ENCODE measurements at places on chromosomes 6 and 20. TPM values are rescaled to one million over a fixed set of nuclear protein-coding genes. Genes with fewer than 3 reads are reported as not detected.

GRCh38 chr6:149217466-149217888 is 100.0 kb upstream of the TAB2 start:
- DNase-seq: no peak

- DNase-seq: no peak
Measured at GRCh38 chr20:6473197-6473596, 294.3 kb upstream of the BMP2 start.

GRCh38 chr6:30881392-30882203 is 2.7 kb upstream of the DDR1 start:
- DNase-seq: peak; percentile 46

The CTAGE9 gene
- total RNA-seq: 0.20 TPM

GRCh38 chr20:54208548-54209176 is 775 bp downstream of the PFDN4 start:
- peak; percentile 54 for DNase-seq

GRCh38 chr6:88983532-88983931 is 20.1 kb upstream of the RNGTT start:
- DNase-seq: peak; percentile 48

The RBM24 gene
- 2.3 TPM for total RNA-seq

DNA sequence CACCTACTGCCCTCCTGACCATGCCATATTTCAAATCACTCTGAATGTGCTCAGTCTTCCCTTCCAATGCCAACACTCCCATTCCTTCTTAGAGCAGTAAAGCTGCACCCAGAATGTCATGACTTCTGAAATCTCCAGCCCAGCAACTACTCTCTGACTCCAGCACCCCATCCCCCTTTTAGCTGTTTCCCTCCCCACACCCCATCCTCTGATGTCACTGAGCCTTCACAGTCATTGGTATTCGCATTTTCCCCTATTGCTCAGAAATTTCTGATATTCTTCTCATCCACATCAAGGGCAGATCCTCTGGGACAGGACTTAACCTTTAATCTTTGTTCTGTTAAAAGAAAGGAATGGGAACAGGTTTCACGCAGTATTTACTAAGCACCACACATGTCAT is 67.1 kb upstream of the SLC4A11 start:
- DNase-seq: no peak

DNA sequence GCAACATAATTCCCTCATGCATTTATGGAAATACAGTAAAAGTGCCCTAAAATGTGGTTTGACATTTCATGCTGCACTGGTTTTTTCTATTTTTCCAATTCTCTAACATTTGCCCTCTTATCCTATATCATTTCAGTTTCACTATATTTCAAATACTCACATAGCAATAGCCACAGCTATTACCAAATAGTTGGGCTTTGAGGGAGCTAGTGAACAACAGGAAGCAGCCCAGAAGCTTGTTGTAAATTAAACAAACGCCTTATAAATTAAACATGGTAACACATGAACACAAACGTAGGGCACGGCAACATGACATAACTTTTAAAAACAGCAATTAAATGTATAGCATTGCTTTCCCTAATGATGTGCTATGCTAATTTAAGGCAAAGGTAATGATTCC is 469.0 kb downstream of the CDC5L start:
- no peak for DNase-seq

- no peak for DNase-seq
Measured at GRCh38 chr6:40389254-40389653, 197.9 kb downstream of the LRFN2 start.

- peak; percentile 16 for DNase-seq
Measured at GRCh38 chr20:9458138-9458796, 56.1 kb upstream of the LAMP5 start.

GRCh38 chr6:157676241-157676640 is 146.8 kb upstream of the SNX9 start:
- no peak for DNase-seq

The RAET1L gene
- not detected for total RNA-seq

The SGK2 gene
- total RNA-seq: 20.6 TPM

The HSPA1B gene
- total RNA-seq: 172 TPM

GRCh38 chr20:53963635-53964034 is 106.8 kb downstream of the BCAS1 start:
- DNase-seq: no peak

DNA sequence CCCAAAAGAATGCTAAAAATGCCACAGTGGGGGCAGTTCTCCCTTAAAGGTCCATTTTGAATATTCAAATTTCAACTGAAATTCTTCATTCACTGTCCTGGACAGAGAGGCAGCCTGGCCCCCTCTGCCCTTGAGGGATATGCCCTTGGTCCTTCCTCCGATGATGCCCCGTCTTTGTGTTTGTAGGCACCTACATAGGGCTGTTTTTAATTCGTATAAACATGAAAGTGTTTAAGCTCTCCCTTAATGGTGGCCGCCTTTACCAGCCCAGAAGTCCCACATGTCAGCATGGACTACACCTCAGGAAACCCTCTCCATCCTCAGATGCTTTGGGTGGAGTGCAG is 70.2 kb downstream of the SSR1 start:
- no peak for DNase-seq

GRCh38 chr6:71107911-71108420 is 151.1 kb upstream of the B3GAT2 start:
- DNase-seq: no peak

The CDH22 gene
- not detected for total RNA-seq

The ARMH2 gene
- total RNA-seq: not detected

DNA sequence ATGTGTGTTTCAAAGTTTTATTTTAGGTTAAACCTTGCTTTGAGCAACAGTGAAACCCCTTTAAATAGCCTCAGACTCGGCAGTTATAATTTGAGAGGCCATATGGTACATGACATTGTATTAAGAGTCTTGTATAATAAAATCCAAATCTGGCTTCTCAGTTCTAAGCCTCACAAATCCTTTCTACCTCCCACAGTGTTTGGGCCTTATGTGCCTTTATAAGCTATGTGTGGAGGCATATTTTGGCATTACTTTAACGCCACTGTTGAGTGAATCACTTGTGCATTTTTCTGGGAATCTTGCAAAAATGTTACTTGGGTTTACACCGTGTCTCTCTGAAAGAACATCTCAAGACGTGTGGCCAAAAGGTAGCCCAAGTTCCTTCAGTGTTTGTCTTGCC is 152.4 kb downstream of the COL9A1 start:
- DNase-seq: no peak

The HLA-DQA1 gene
- not detected for total RNA-seq

DNA sequence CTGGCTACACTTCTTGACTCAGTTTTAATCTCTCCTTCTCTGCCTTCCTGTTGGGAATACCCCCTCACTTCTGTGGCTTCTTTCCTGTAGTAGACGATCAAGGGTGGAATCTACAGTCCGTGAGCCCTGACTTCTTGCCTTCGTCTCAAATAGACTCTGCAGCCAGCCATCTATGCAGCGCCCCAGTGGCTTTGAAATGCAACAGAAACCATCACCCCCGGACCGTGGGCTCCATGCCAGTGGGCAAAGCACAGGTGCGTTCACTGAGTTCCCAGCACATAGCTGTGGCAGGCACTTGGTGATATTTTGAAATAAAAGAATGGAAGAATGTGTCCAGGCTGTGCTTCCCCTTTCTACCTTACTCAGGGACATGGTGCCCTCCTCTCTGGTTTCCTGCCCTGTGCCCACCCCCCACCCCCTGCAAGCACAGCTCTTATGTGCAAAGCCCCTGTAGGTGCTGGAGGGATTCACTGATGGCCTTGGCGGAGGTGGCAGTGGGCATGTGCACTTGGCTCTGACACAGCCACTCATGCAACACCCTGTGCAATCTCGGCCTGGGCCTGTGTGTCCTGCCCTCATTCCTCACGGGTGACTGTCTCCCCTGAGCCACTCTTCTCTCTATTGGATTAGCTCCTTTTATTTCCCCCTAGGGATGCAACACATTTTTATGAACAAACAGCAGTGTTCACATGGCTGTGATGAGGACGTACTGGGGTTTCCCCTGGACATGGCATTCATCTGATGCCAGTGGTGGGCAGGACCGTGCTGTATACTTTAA is 5.5 kb upstream of the CDSN start:
- no peak for DNase-seq

DNA sequence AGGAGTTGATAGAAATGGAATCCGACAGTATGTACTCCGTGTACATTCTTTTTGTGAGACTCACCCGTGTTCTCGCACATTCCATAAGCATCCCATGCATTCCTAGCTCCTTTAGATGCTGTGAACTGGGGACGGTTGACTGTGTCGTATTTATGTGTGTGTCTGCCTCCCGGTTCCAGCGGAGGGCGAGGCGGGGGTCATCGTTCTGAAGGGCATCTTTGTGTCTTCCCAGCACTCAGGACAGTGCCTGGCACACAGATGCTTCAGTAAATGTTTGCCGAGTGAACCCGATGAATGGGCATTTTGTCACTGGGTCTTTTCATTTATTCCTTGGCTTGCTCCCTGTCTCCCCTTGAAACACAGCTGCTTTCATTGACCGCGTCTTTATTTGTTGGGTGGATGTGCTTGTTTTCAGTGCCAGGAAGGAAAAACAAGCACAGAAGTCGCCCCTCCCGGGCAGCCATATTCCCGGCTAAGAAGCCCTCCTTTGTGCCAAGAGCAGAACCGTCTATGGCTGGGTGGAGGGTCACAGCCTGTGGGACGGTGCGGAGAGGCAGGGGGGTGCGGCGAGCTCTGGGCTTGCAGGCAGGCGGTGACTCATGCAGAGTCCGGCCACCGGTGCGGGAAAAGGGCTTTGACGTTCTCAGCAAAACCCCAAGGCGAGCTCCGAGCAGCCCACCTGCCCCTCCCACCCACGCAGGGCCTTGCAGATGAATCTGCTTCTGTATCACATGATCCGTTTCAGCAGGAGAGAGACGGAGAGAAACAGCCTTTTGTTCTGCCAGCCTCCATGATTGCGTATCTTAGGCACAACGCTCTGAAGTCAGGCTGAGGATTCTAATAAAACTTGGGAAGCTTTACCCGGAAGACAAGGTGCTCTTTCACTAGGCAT is 11.2 kb upstream of the PSMG4 start:
- DNase-seq: peak; percentile 87

GRCh38 chr6:82248273-82248735 is 760 bp upstream of the IBTK start:
- DNase-seq: peak; percentile 78

GRCh38 chr6:20608356-20608755 is 74.1 kb downstream of the CDKAL1 start:
- DNase-seq: no peak

- DNase-seq: peak; percentile 57
Measured at GRCh38 chr20:20712004-20712473, 405 bp downstream of the RALGAPA2 start.

The PIM1 gene
- 71.3 TPM for total RNA-seq

The SOX18 gene
- not detected for total RNA-seq

GRCh38 chr6:150887978-150888563 is 22.6 kb downstream of the MTHFD1L start:
- no peak for DNase-seq

DNA sequence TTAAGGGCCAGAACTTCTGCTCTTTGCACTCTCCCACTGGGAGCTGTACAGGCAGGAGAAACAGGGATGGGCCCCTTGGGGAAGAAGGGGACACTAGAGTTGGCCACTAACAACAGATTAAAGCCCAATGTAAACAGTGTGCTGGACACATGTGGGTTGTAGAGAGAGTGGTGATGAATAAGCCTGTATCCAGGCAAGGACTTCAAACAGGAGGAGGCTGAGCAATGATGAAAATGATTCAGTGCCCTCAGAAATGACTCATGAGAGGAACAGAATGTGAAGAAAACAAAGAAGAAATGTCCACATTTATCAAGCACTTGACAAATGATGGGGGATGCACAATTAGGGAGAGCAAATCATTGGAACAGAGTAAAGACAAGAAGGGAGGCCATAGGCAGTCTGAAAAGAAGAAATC is 242.3 kb downstream of the TBX18 start:
- DNase-seq: peak; percentile 45

The CRIP3 gene
- 0.80 TPM for total RNA-seq

GRCh38 chr6:158625881-158626305 is 18.6 kb downstream of the DYNLT1 start:
- DNase-seq: no peak

Measured in hepatocyte (in vitro differentiated cells).